ENCODE measurements at places on chromosomes 11 and 22. TPM values are rescaled to one million over a fixed set of nuclear protein-coding genes. Genes with fewer than 3 reads are reported as not detected.

The SRSF8 gene
- total RNA-seq = 11.8 TPM

The IRAG1 gene
- 0.15 TPM for total RNA-seq

The GRAP2 gene
- total RNA-seq = not detected

The OPCML gene
- total RNA-seq = not detected

The OR51B4 gene
- total RNA-seq = not detected

The KRTAP5-1 gene
- total RNA-seq = not detected

The IGF2 gene
- total RNA-seq = 0.75 TPM

The OR4S2 gene
- total RNA-seq = not detected

The OR52A1 gene
- total RNA-seq = not detected

The TIMP3 gene
- 5.4 TPM for total RNA-seq

The SELENOH gene
- total RNA-seq = 48.1 TPM

The SNX32 gene
- total RNA-seq = not detected

Data from renal cortical epithelial cell (primary cell).